Stimulated activated CD8-positive, alpha-beta memory T cell treated with anti-CD3 and anti-CD28 coated beads, Interleukin-15, amount 100 ng/mL, for 1 hour (primary cell): ENCODE measurements at places on chromosomes 16 and 17.

- DNase-seq, result no peak
Measured at GRCh38 chr16:19879241-19879792, 5.3 kb downstream of the GPRC5B start.

GRCh38 chr16:2275476-2276367 lies 7.8 kb upstream of the RNPS1 start:
- DNase-seq, result no peak

GRCh38 chr17:45895304-45895968 lies 1.1 kb downstream of the MAPT start:
- no peak for DNase-seq

DNA sequence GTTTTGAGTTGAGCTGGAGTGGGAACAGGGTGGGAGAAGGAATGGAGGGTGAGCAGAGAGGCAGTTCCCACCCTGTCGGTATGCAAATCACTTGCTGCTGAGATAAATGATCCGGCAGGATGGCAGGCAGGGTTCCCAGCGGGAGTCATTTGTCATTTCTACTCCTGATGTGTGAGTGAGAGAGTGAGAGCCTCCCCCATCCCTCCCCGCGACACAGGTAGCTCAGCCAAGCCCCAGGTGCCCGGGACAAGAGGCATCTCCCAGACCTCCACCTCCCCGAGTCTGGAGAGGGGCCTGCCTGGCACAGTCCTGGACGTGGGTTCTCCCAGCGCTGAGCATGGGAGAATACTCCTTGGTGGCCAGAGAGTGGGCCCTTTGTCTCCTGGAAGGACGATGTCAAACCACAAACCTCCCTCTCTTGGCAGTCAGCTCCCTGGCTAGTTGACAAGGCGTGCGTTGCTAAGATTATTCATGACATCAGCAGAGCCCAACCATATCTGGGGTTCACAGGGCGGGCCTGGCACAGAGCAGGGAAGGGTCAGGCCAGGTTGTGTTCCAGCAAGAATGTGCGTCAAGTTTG lies 33.7 kb upstream of the TNRC6C start:
- no peak for DNase-seq

DNA sequence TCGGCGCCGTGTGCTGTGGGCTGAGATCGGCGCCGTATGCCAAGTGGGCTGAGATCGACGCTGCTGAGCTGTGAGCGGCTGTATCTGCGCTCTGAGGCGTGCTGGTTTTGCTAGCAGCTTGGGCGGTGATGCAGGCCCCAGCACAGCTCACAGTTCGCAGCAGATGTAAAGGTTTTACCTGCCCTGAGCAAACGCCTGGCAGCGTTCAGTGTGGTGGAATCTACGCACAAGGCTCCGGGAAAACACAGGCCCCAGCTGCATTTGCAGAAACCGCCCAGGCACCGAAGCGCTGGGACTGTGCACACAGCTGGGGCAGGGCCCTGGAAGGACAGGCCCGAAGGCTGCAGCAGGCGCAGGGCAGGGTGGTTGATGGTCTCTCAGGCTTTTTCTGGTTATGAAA lies 8.0 kb upstream of the ZNF469 start:
- no peak for DNase-seq

DNA sequence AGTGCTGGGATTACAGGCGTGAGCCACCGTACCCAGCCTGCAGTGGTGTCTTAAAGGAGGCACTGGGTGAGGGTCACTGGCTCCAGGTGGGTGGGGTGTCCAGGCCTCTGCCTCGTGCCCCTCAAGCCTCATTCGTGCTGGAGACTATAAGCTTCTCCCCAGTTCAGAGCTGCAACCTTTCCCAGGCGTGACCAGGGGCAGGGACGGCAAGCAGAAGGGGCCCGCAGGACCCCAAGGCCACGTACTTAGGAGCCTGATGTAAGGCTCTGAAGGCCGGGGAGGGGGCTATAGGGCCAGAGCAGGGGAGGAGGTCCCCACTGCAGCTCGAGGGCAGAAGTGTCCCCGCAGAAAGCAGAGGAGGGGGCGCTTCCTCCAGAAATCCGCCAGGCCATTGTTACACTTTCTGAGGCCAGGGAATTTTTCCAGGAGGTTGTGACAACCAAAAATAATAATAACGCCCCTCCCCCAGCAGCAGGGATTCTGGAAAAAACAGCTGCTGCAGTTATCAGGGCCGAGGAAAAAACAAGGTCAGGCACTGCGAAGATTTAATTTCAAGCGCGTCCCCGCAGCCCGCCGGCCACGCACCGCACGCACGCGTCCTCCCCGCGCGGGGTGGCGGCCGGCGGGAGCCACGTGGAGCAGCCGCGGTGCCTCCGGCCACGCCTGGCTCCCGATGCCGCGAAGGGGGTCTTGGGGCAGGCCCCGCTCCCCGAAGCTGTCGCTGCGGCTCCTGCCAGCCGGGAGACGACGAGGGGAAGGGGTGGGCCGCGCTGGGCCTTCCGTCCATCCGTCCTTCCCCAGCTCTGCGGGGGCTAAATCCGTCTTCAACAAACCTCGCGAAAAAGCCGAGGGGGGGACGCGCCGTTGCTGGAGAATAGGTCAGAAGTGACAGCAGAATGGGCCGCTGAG lies 45.8 kb upstream of the SLC38A10 start:
- no peak for DNase-seq

- no peak for DNase-seq
Measured at GRCh38 chr16:15572329-15573001, 70.5 kb downstream of the MARF1 start.

- no peak for DNase-seq
Measured at GRCh38 chr16:533391-534123, 6.0 kb downstream of the CAPN15 start.

GRCh38 chr17:75876190-75876937 lies 2.0 kb downstream of the TRIM47 start:
- peak; percentile 51 for DNase-seq
